ENCODE measurements at places on chromosomes 12 and 14. TPM values are rescaled to one million over a fixed set of nuclear protein-coding genes. Genes with fewer than 3 reads are reported as not detected.

The TCL1B gene
- total RNA-seq: not detected

The KRT6C gene
- not detected for total RNA-seq

The ZC2HC1C gene
- 0.71 TPM for total RNA-seq

The ITGB7 gene
- total RNA-seq: not detected

The GLT1D1 gene
- total RNA-seq: not detected

The ABCD2 gene
- 0.18 TPM for total RNA-seq

The FGF23 gene
- not detected for total RNA-seq

The PITPNM2 gene
- 2.9 TPM for total RNA-seq

The AQP6 gene
- not detected for total RNA-seq

The SMOC1 gene
- 0.89 TPM for total RNA-seq

The KLHDC1 gene
- 3.4 TPM for total RNA-seq

The KRT83 gene
- total RNA-seq: not detected

The AQP2 gene
- total RNA-seq: not detected

The LALBA gene
- not detected for total RNA-seq

The GPR65 gene
- not detected for total RNA-seq

The RNF31 gene
- total RNA-seq: 35.7 TPM

The PAWR gene
- total RNA-seq: 4.9 TPM

The KRT4 gene
- not detected for total RNA-seq

The PTPRB gene
- not detected for total RNA-seq

The MTHFD1 gene
- total RNA-seq: 71.8 TPM

The ZFHX2 gene
- total RNA-seq: 1.9 TPM

The SLC5A8 gene
- total RNA-seq: not detected

The PAPLN gene
- total RNA-seq: 5.2 TPM

The DCAF5 gene
- total RNA-seq: 17.0 TPM

The NOS1 gene
- total RNA-seq: not detected
